HT-29 (cell line): ENCODE measurements at places on chromosomes 1 and 21. TPM values are rescaled to one million over a fixed set of nuclear protein-coding genes. Genes with fewer than 3 reads are reported as not detected.

GRCh38 chr1:202247104-202247503, 53.5 kb downstream of the LGR6 start:
- no peak for DNase-seq

- peak; percentile 12 for DNase-seq
Observed at GRCh38 chr21:25039461-25040380, 567.6 kb downstream of the MRPL39 start.

- no peak for DNase-seq
Observed at GRCh38 chr1:189874715-189875435, 602.8 kb downstream of the BRINP3 start.

S100A7A gene
- not detected in 2 replicates for total RNA-seq

BSND gene
- total RNA-seq, result 0.10 TPM in 1 of 2 replicates, not detected in the other
